Cardiac muscle cell (in vitro differentiated cells and primary cell): ENCODE measurements at places on chromosomes 13 and 19. TPM values are rescaled to one million over a fixed set of nuclear protein-coding genes. Genes with fewer than 3 reads are reported as not detected.

Gene KIRREL2
- total RNA-seq = 3.5 and 4.2 TPM in 2 replicates

Gene AMER2
- total RNA-seq = under 0.01 and 0.09 TPM in 2 replicates

Gene CYP2A6
- 0.42 TPM in 1 of 2 replicates, not detected in the other for total RNA-seq

Gene NCCRP1
- 10.3 and 16.1 TPM in 2 replicates for total RNA-seq

Gene DIRAS1
- total RNA-seq = 3.0 and 4.2 TPM in 2 replicates

Gene IGLON5
- 9.7 and 12.6 TPM in 2 replicates for total RNA-seq

Gene CRX
- 0.11 and 0.15 TPM in 2 replicates for total RNA-seq

Gene SBK2
- 2.4 and 5.3 TPM in 2 replicates for total RNA-seq

Gene PABPC3
- total RNA-seq = 0.04 TPM in 1 of 2 replicates, not detected in the other

Gene P2RY11
- 13.7 and 19.4 TPM in 2 replicates for total RNA-seq

Gene ZNF222
- 5.1 and 11.6 TPM in 2 replicates for total RNA-seq

Gene RASIP1
- 3.2 and 5.5 TPM in 2 replicates for total RNA-seq

Gene ZNF99
- total RNA-seq = not detected in 2 replicates

Gene PSG1
- total RNA-seq = not detected in 2 replicates

Gene C13orf46
- total RNA-seq = 0.04 TPM in 1 of 2 replicates, not detected in the other

Gene SIGLEC10
- not detected in 2 replicates for total RNA-seq

Gene CRTC1
- 12.8 and 13.8 TPM in 2 replicates for total RNA-seq

Gene PEAK3
- total RNA-seq = 0.48 TPM in 1 of 2 replicates, not detected in the other
